ENCODE measurements at places on chromosomes 1 and 21.

DNA sequence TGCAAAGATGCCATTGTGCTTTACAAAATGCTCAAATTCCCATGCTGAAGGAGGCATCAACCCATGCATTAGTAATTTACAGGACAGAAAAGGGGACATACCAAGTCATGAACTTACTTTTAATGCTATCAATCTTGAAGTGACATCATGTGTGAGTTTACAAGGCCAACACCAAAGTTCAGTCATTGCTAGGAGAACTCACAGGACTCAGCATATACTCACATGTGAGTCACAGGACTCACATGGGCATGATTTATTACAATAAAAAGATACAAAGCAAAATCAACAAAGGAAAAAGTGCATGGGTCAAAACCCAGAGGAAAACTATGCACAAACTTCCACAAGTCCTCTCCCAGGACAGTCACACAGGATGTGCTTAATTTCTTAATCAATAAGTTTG, 1656.0 kb downstream of the MRPL39 start:
- no peak for DNase-seq

DNA sequence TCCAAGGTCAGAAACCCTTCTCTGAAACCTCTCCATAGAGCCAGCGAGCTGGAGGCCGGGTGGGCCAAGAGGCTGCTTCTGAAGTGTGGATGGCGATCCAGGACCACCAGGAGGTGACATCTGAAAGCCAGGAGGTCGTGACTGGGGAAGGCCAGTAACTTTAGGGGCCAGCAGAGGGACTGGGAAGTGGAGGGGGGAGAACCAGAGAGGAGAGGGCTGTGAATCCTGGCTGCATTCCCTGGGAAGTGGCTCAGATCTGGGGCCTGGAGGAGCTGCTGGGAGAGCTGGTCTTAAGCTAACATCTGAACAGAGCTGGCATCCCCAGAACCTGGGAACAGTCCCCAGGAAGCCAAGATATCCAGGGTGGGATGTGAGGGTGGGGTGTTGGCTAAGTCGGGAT, 11.3 kb upstream of the EPHA8 start:
- DNase-seq = no peak

DNA sequence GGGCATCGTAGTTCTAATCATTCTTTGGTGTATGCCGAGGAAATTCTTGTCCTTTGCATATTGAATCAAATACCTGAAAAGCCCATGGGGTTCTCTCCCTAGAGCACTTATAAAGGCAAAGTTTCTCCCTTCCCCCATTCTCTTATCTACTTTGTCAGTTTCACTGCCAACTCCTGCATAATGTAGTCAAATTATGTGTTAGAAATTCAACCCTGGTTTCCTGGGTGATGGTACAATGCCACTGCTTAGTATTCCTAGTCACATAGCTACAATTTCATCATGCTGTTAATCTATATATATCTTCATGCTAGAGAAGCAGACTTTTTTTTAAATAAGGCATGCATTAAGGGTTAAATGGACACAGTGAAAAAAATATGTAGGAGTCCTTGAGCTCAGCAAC, 119.0 kb downstream of the PDE4B start:
- no peak for DNase-seq

GRCh38 chr1:201068976-201069375, 43.2 kb downstream of the CACNA1S start:
- no peak for DNase-seq

DNA sequence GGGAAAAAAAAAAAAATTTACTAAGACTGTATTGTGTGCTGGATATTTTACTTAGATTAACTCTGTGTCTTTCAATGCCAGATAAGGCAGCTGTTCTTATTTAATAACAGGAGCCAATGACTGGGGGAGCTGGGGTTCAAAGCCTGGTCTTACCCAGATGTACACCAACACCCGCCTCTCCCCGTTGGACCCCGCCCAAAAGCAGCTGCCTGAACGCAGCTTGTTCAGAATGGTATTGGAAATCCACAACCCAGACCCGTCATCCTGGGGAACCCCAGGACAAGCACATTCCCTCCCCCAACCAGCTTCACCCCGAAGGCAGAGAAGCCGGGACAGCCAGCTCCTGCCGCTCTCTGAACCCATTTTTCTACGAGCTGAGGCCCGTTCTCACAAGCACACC, 113.6 kb upstream of the TMPRSS2 start:
- DNase-seq = no peak

DNA sequence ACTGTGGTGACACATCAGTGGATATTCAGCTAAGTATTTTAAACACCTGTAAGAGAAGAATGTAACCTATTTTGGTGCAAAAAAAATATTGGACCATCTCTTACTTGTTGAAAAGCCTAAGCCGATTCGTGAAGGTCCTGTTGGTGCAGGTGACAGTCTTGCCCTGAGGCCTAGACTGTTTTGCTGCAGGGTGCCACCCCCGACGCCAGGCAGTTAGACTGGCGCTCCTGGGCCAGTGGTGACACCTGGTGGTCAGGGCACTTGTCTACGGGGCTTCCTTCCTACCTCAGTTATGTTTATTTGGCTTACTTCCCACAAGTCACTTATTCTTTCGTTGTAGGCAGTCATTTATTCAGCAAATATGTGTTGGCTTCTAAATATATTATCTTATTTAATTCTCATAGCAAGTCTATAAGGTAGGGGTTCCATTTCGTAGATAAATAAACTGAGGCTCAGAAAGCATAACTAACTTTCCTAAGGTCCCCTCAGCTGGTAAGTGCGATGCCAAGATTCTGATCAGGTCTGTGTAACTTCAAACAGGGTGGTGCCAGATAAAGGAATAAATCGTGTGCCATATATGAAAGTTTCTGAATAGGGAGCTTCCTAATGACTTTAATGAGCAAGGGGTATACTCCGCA, 1.9 kb downstream of the EEIG2 start:
- DNase-seq = peak; percentile 70

DNA sequence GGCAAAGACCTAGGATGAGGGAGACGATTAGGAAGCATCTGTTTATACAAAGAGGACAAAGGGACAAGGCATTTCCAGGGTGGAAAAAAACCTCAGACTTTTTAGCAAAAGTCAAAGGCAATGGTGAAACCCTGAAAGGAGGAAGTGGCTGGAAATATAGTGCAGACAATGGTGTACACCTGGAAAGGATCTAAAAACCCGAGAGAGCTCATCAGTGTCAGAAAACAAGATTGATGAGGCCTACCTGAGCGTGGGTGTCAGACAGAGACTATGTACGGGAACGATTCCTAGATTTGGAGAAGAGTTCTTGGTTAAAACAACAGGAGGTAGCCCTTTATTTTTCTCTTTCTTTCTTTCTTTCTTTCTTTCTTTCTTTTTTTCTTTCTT, 68.8 kb upstream of the HUNK start:
- DNase-seq = no peak

- no peak for DNase-seq
Measured at GRCh38 chr1:226657895-226658545, 81.1 kb downstream of the ITPKB start.

DNA sequence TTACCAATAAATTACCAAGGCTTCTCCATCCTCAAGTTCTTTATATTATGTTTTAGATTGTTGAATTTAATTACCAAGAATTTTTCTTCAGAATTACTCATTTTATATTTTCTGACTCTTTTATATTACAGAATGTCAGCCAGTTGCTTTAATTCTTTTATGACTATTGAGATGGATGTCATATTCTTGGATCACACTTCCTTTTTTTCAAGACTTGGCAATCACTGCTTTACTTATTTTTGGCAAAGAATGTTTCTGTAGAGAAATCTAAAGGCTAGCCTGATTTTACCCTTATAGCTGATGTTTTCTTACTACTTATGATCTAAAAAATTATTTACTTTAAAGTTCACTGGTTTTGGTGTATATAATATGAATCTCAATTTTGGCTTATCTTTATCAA, 721.1 kb upstream of the TMPRSS15 start:
- no peak for DNase-seq

- no peak for DNase-seq
Measured at GRCh38 chr1:160094291-160094625, 4.2 kb downstream of the IGSF8 start.

- DNase-seq = no peak
Measured at GRCh38 chr21:33847588-33848248, 67.9 kb downstream of the ATP5PO start.

- DNase-seq = no peak
Measured at GRCh38 chr1:13731897-13732296, 31.9 kb downstream of the PRDM2 start.

GRCh38 chr1:35644204-35644603, 2.9 kb upstream of the PSMB2 start:
- no peak for DNase-seq

- DNase-seq = no peak
Measured at GRCh38 chr1:169890761-169891538, 2.7 kb downstream of the SCYL3 start.

DNA sequence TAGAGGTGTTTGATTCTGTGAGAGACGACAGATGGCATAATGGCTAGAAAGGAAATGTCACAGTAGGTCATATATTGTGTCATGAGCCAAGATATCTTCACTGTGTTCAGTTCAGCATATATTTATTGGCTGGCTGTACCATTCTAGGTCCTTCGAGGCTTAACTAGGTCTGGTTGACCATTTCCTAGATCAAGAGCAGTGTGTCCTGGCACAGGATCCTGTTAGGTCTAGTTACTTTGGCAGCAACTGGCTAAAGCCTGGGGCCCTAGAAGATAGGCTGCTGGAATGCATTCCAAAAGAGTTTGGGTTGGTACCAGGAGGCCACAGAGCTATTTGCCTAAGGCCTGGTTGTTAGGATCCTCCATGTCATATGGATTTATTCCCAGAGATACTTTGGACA, 20.9 kb downstream of the ZBTB40 start:
- DNase-seq = no peak
